Omental fat pad (tissue), 4 donors: ENCODE measurements at places on chromosomes 7 and 10. TPM values are rescaled to one million over a fixed set of nuclear protein-coding genes. Genes with fewer than 3 reads are reported as not detected.

- DNase-seq: no peak
Measured at GRCh38 chr7:101402081-101402779, 39.6 kb downstream of the COL26A1 start.

AMPH gene
- 2.8 TPM for total RNA-seq

- DNase-seq: no peak
Measured at GRCh38 chr10:61751599-61751998, 88.9 kb downstream of the CABCOCO1 start.

DNA sequence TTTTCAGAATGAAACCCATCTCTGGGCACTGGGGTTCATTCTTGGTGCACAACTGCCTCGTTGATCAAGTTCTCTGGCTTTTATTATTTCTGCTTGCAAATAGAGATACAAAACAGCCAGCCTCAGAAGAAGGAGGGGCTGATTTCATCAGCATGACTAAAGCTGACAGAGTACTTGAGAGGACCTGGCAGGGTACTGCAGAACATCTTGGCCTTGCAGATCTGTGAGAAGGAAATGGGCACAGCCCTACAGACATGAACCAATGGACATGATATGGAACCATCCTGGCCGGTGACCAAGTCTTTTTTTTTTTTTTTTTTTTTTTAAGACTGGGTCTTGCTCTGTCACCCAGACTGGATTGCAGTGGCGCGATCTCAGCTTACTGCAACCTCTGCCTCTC, 240.6 kb downstream of the VTI1A start:
- DNase-seq: no peak

WIPF3 gene
- 0.19 TPM for total RNA-seq

CHST15 gene
- total RNA-seq: 56.7 TPM

CFAP46 gene
- total RNA-seq: not detected

TMEM178B gene
- 0.96 TPM for total RNA-seq

IRF5 gene
- total RNA-seq: 19.4 TPM
